ENCODE measurements at places on chromosomes 2 and 18.

- no peak for DNase-seq
Measured at GRCh38 chr2:54859997-54860701, 136.7 kb downstream of the EML6 start.

- DNase-seq = no peak
Measured at GRCh38 chr2:235244255-235245220, 249.3 kb upstream of the AGAP1 start.

- no peak for DNase-seq
Measured at GRCh38 chr2:157055660-157056199, 201.8 kb upstream of the GALNT5 start.

DNA sequence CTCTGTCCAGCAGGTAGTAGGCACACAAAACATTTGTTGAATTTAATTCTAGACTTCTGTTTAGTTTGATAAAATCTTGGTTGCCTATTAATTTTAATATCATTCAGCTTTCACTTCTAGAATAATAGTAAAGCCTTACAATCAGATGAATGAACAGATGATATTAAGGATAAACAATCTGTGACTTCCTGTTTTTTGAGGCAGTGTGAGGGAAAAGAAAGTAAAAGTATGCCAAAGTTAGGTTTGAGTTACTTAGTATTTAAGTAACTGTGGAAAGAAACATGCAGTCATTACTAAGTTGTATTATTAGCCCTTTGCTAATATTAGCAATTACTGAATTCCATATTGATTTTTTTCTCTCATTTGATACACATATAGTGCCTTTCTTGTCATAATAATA lies 31.5 kb downstream of the EPB41L5 start:
- no peak for DNase-seq

GRCh38 chr2:186254759-186255158 lies 231.3 kb upstream of the ZC3H15 start:
- DNase-seq = no peak

GRCh38 chr2:7837237-7837760 lies 844.6 kb upstream of the ID2 start:
- DNase-seq = no peak

DNA sequence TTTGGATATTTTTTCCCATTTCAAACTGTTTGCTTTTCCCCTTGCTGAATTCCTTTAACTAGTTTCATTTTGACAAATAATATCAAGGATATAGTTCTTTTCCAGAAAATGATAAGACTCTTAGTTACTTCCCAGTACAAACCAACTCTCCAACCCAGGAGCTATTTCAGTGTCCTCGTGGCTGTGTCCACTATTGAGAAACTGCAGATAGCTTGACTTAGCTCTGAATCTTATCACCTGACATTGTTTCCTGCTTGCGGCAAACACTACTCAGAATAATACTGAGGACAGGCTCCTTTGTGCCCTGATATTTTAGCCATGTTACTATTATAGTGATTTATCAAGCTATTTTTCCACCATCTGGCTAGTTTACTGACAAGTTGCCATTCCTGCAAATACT lies 74.6 kb downstream of the KLF7 start:
- no peak for DNase-seq

GRCh38 chr2:10338270-10339188 lies 35.8 kb downstream of the HPCAL1 start:
- DNase-seq = no peak

GRCh38 chr2:68103709-68104055 lies 40.9 kb upstream of the C1D start:
- DNase-seq = no peak

DNA sequence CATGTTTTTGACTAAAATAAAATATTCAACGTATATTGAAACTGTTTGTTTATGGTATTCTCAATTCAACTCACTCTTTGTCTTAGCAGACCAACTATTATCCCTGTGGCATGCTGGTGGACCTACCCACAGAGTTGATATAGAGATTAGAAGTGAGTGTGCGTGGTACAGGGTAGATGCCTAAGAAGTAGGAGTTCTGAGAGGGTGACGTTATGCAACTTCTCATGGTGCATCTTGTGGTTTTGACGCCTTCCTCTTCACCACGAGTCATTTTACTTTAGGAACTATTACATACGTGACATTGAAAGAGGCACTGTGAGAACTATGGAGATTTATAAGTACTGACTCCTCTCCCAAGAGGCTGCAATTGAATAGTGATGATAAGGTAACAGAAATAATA lies 26.6 kb upstream of the NAPG start:
- no peak for DNase-seq

DNA sequence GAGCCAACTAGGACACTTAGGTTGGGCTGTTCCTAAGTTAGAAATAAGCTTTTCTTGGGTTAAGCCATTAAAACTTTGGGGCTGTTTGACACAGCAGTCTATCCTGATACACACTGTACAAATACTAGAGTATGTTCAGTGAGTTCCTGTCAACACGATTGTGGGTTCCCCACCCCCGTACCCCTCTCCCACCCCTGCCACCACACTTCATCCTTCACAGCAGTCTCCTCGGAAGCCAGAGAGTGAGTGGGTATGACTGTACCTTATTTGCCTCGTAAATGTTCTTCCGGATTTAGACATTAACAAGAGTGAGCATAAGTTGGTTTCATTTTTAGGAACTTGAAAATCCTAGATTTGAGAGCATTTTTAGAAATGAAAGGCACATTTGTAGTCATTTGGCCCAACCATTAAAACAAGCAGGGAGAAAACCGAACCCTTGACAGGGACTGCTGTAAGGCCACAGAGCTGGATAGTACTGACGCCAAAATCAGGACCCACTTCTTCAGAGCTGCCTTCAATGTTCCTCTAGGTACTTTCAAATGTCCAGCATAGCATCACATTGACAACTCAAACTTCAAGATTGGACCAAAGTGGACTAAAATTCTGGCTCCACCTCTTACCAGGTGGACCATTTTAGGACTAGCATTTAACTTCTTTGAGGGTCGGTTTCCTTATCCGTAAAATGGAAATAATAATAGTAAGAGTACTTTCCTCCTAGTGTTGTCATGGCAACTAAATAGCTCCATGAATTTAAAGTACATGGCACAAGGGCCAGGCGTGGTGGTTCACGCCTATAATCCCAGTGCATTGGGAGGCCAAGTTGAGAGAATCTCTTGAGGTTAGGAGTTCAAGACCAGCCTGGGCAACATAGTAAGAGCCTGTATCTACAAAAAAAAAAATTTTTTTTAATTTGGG lies 166.3 kb upstream of the SERTAD2 start:
- peak; percentile 19 for DNase-seq

DNA sequence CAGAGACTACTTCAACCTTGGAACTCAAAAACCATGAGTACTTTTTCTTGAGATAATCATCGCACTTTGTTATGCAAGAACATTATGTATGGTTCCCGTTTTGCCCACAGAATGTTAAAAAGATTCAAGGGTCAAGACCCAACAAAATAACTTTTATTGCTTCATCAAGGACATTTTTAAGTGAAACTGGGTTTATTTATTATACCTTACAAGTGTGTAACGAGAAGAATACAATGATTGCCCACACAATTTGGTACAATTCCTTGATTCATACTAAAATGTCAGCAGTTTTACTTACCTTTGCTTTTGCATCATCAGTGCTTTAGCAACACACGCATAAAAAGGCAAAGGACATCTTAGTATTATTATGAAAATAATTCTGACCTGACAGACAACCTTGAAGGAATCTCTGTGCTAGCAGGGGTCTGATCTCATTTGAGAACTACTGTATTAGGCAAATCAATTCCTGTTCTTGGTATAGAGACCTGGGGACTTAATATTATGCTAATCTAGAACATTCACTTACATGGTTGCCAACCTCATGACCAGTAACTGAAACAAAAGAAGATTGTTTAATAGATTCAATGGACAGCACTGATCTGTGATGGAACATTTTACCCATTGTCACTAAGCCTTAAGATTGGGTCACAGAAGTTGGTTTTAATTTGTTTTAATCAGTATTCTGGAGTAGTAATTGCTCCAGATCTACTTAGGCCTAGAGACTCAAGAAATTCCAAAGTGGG lies 16.2 kb downstream of the CCDC88A start:
- DNase-seq = no peak

GRCh38 chr2:171483793-171484192 lies 38.5 kb upstream of the CYBRD1 start:
- no peak for DNase-seq

GRCh38 chr18:13370995-13371625 lies 152.6 kb downstream of the LDLRAD4 start:
- no peak for DNase-seq

DNA sequence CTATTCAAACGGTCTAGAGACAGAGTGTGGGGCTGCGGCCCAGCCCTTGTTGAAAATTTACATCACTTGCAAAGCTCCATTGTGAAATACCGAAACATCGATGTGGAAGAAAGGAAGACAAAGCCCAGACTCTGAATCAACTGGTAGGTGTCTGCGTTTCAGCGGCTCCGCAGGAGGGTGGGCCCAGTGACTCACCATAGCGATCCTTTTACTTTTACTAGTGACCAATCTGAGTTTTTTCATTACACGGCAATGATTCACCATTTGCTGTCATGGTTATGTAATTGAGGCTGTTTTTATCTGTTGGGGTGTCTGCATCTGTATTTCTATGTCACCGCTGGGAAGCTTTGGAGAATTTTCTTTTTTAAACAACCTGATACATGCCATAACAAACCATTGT lies 66.6 kb upstream of the ODC1 start:
- no peak for DNase-seq

DNA sequence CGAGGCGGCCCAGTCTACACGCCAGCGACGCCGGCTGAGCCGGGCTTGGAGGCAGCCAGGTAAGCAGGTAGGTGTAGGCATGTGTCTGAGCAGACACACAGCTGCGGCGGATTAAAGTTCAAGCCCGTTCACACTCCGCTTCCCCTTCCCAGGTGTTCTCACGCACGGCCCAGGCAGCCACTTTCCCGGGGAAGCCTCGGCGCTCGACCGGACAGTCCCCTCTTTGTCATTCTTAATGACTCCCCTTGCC lies 367 bp downstream of the TGFA start:
- DNase-seq = no peak

- no peak for DNase-seq
Measured at GRCh38 chr2:70083344-70084156, 3.7 kb upstream of the PCBP1 start.

DNA sequence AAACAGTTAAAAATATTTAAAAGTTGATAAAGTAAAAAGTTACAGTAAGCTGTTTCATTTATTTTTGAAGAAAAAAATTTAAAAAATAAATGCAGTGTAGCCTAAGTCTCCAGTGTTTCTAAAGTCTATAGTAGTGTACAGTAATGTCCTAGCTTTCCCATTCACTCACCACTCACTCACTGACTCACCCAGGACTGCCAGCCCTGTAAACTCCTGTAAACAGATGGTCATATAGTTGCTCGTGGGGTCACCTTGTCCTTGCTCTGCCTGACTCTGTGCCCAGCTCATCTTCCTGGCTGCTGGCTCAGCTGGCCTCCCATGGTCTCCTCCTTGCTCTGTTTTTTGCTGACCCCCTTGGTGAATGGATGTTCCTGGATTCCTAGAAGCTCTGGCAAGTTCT lies 180.3 kb downstream of the VAPA start:
- no peak for DNase-seq

DNA sequence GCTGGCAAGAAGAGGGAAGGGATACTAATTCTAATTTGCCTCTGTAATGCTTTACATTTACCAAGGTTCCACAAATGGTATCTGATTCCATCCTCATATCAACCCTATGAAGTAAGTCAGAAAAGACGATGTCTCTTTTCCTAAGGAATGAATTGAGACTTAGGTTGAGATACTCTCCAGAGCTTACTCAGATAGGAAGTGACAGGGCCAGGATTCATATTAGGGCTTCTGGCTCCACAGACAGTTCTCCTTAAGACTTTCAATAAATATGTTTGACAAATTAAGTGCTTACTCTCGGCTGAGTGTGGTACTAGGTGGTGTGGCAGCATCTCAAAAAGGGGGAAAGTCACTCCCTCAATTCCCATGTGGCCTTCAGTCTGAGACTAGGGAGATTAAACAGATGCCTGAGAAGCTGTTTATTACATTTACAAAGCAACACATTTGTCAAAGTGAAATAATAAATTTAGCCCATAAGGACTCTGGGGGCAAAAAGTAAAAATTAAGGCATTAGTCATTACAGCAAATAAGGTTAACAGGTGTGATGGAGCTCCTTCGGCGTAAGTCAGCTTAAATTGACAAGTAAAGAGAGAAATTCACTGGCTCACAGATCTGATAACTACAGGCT lies 14.2 kb downstream of the CDK15 start:
- no peak for DNase-seq

All from activated T-helper 1 cell treated with anti-CD3 and anti-CD28 coated beads, Interleukin-2, amount 50 U/mL, for 16 hours (primary cell).